Fibroblast of gingiva (primary cell): ENCODE measurements at places on chromosomes 7 and 10.
A peak's percentile ranks its signal among the peaks of the same experiment; 100 is the strongest.

DNA sequence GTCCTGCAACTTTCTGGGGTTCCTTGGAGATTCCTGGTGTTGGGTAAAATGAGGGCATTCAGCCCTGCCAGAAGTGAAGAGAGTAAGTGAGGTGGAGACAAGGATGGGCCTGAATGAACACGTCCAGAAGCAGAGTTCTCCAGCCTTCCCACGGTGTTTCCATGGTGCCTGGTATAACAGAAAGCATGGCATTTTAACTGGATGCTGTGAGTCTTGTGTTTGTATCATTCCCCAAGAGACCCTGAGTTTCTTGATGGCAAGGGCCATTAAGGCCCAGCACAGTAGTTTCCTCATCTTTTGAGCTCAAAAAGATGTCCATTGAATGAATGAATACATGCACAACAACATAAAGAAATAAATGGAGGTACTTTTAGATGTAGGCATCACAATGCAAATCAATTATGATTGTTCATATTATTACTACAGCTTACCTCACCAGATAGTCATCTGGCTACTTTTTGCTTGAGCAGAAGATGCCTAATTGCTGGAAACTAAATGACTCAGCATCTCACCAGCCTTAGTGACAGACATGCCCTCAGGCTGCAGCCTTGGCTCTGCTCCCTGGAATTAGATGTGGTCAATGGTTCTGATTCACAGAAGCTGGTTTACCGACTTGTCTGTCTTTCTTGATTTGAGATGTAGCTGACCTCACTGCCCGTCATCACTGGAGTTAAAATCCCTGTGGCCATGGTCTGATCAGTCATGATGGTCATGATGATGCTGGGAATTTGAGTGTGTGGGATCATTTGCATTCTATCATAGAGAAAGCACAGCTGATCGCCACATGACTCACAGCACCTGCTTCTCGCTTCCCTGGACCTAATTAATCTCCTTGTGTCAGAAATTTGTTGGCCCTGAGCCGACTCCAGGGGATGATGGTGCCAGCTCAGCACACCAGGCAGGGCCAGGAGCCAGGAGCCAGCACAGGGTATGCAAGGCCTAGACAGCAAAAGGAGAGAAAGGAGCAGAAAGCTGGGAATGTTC is 83.9 kb downstream of the CXCL12 start:
- DNase-seq, result peak; percentile 95

DNA sequence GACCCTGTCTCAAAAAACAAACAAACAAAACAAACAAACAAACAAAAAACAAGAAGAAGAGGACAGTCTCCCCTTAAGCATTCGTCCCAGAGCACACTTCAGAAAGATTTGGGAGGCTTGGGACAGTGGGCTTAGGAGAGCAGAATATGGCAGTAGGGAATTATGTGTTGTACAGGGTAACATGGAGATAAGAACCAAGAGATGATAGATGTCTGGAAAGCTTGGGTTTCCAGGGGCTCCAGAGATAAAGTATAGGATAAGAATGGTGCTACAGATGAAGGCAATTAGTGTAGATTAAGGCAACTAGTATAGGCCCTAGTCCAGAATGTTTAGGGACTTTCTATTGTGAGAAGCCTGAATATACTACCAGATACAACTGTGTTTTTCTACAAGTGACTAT is 934.9 kb upstream of the AUTS2 start:
- no peak for DNase-seq

- DNase-seq, result no peak
These were observed 47.0 kb downstream of the SPAM1 start for GRCh38 chr7:123972045-123972444.

DNA sequence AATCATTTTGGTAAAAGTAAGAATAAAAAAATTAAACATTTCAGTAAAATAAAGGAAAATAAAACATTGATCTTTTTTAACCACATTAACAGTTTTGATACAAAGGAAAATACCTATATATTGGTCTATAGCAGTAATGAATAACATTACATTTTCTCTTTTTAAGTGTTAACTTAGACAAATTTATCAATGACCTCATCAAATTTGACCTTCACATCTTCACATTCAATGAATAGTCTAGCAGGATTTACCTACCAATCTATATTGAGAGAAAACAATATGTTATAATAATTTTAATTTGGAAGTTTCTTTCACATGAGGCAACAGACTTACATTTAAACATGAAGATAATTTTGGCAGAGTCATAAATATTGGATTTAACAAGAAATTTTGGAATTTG is 17.9 kb upstream of the UBE2D1 start:
- DNase-seq, result no peak

GRCh38 chr7:65923316-65923715 is 50.4 kb downstream of the VKORC1L1 start:
- no peak for DNase-seq

DNA sequence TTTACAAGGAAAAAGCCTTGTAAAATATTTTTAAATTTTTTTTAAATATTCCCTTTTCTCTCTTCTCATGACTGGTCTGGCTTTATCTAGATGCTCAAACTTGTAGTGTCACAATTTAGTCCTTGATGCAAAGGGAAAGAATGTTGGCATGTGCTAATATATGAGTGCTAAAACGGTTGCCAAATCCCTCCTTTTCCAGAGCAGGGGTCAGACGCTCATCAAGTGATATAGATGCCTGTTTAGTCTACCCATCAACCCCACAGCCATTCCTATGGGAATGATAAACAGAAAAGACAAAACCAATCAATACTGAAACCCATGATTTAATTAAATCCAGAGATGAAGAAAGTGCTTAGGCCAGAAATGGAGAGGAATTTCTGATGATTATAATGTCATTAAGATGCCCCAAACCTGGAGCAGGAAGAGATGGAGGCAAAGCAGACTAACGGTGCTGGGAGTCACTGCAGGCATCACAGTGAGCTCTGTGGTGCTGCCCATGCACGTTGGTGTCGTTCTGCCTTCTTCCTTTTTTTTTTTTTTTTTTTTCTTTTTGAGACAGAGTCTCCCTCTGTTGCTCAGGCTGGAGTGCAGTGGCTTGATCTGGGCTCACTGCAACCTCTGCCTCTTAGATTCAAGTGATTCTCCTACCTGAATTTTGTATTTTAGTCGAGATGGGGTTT is 210.1 kb upstream of the STK17A start:
- DNase-seq, result peak; percentile 57

GRCh38 chr10:47094636-47095035 is 183.4 kb downstream of the PTPN20 start:
- no peak for DNase-seq

DNA sequence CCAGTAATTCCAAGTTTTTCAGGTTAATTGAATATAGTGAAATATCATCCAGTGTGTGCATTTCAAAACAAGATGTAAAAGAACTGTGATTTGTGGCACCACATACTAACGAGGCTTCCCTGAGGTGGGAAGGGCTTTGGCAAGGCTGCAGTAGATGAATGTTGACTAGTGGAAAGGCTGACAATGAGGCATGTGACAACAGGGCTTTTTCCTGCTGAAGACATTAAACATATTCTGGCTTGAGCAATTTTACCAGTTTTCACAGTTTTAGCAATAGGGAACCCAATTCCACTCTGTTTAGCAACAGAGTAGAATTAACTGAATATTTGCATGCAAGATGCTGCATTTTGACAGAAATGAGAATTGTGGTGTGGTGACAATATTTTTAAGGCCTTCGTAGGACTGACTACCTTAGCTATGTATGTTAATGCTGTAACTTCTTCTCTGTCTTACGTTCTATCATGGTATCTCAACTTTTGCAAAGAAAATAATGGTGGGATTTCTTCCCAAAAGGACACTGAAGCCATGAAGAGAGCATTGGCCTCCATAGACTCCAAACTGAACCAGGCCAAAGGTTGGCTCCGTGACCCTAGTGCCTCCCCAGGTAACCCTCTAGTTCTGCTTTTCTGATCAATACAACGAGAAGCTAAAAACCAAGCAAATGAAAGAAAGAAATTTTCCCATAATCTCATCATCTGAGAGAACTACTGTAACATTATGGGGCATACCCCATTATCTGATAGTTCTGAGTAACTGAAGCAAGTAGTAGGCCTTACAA is 68.5 kb downstream of the AP3M1 start:
- DNase-seq, result peak; percentile 20

DNA sequence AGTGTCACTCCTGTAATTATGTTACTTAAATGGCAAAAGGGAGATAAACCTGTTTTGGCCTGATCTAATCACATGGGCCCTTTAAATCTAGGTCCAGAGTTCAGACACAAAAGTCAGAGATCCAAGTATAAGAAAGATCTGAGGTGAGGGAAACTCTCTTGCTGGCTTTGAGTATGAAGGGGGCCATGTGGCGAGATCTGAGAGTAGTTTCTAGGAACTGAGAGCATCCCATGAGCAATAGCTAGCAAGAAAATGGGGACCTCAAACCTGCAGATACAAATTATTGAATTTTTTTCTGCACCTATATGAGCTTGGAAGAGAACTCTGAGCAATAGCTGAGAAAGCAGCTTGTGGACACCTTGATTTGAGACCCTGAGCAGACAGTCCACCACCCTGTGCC is 27.6 kb downstream of the ANKRD7 start:
- DNase-seq, result no peak

GRCh38 chr10:3866332-3866731 is 81.3 kb upstream of the KLF6 start:
- DNase-seq, result no peak
